Stimulated activated CD8-positive, alpha-beta memory T cell treated with anti-CD3 and anti-CD28 coated beads, Interleukin-4, amount 100 ng/mL, for 1 hour (primary cell): ENCODE measurements at places on chromosomes 5 and 9.

- DNase-seq = no peak
These were observed 110.3 kb upstream of the PTCH1 start for GRCh38 chr9:95626885-95627558.

- DNase-seq = no peak
These were observed 33.3 kb downstream of the EXOC3 start for GRCh38 chr5:476102-476813.

DNA sequence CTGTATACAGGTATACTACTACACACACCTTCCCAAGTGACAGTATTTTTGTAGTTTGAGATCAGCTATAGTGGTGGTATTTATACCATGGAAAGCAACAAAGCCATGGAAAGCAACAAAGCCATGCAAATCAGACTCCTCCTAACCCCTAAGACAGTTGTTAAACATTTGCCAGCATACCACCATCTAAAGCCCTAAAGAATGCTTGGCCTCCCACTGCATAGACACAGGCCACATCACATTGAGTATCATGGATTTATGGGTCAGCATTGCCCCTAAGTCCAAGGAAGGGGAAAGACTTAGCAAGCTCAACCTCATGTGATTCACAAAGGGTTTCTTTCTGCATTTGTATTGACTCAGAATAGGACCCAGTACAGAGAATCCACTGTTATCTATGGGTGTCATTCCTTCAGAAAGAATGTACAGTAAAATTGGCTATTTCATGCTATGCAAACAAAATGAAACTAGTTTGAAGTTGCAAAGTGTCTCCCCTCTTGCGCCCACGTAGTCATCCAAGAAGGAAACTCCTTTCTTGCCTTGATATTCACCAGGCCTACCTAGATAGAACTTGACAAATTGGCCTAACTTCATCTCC is 70.4 kb upstream of the IQGAP2 start:
- DNase-seq = no peak

- no peak for DNase-seq
These were observed 5.2 kb downstream of the MEF2C start for GRCh38 chr5:88877826-88878225.

DNA sequence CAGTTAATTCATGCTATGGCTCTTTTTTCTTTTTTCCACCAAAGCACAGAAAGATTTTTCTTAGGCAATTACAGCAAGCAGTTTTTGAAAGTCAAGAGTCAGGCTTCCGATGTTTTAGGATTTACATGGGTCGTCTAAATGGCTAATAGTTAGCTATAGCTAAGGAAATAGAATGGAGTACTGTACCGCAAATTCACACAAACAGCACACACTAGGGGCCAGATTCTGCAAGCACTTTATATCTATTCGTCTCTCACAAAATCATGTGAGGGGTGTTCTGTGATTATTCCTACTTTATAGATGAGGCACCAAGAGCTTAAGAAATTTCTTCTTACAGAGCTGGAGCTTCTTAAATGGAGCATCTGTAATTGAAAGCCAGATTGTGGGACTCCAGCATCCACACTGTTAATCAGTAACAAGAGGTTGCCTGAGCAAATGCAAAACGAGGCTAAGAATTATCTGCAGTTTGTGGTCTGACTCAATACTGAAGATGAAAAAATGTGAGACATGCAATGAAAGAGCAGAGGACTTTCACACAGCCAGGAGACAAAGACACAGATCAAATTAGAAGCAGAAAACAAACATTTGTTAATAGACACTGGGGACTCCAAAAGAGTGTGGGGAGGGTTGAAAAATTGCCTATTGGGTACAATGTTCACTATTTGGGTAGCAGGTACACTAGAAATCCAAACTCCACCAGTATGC is 62.7 kb upstream of the CTXN3 start:
- DNase-seq = no peak

DNA sequence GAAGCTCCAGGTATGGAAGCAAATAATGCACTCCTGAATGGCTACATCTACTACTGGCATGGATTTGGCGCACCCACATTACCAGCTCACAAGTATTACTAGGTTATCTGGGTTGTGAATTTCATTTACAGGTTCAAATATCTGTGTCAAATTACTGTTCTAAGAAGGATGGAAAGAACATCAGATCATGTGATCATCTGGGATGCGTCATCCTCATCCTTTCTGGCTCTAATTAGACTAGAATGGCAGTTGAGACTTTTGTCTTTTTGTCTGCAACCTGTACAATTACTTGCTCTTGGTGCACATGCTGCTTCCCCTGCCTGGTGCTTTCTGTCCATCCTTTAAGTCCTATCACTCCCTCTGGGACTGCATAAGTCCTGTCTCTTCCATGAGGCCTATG is 64.1 kb downstream of the PJA2 start:
- no peak for DNase-seq

- DNase-seq = no peak
These were observed 24.3 kb upstream of the PLIN2 start for GRCh38 chr9:19151425-19152159.

- DNase-seq = no peak
These were observed 62.4 kb downstream of the ZNF608 start for GRCh38 chr5:124683917-124684555.

- DNase-seq = no peak
These were observed 123.9 kb downstream of the SEC61B start for GRCh38 chr9:99345942-99346341.

DNA sequence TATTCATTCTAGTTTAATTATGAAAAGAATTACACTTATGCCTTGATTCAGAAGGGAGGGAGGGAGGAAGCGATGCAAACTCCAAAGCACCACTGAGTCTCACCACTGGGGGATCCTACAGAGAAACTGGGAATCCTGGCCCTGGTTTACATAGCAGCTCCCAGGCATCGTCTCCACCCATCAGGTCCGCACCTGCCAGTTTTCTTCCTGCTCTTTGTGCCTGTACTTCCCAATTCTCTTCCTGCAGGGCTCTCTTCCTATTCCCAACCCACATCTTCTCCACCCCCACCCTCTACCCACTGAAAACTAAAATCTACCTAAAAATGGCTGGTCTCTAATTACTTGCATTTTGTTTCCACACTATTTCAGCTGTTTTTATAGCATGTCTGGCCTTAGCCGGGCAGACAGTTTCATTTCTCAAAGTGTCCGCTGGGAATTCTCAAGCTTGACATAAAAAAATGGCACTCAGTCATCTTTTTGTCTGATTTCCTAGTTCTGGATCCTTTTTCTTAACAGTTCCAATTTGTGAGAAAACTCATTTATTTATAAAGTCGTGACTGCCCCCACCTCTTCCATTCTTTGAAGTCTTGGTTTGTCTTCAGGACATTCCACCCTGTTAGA is 1.6 kb upstream of the TNIP1 start:
- no peak for DNase-seq

DNA sequence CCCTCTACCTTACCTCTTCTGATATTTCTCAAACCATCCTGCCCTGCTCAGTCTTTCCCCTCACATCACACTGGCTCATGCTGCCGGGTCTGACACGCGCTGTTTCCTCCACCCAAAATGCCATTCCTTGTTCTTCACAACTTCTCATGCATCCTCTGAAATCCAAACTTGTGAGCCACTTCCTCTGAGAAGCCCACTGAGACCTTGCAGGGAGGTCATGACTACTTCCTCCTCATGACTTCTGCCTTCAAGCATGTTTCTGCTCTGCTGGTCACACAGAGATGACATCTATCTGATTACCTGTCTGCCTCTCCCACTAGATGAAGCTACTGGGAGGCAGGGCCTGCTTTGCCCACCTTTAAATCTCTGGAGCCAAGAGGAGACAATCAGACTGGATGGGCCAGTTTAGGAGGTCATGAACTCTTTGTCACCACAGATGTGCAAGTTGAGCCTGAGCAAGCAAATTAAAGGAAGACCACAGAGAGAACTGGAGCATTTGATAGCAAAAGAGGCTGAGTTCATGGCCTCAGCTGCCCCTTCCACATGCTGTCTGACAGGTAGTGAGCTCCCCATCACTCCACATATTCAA is 119.8 kb upstream of the TBC1D2 start:
- DNase-seq = no peak

- DNase-seq = no peak
These were observed 5.4 kb downstream of the IGIP start for GRCh38 chr5:140130949-140131733.
